ENCODE measurements at places on chromosomes 2 and 18.

DNA sequence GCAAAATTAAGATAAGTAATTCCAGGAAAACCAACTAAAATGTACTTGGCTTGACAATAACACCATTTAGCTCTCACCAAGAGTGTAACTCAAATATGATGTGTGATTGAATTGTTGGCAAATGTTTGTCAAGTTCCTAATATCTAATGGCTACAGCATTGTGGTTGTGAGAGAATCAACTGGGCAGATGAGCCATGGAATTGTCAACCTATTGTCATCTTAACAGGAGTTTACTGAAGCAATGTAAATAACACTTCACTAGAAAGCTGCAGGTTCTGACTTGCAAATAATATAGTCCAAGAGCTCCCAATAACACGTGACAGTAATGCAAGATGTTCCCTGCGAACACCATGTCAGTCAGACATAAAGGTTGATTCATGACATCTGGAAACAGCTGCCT lies 495.2 kb upstream of the MEIS1 start:
- DNase-seq = no peak

DNA sequence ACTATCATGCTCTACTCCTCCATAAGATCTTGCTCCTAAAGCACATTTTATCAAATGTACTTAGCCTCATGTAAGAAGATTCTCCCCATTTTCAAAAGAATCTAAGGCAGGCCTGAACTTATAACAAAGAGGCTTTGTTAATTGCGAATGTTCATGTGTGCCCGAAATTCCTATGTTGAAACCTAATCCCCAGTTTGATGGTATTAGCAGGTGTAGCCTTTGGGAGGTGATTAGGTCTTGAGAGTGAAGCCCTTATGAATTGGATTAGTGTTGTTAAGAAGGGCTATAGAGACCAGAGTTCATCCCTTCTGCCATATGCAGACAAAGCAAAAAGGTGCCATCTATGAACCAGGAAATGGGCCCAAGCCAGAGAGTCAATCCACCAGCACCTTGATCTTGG lies 234.5 kb downstream of the PAX3 start:
- no peak for DNase-seq

GRCh38 chr2:79702905-79703304 lies 190.1 kb downstream of the CTNNA2 start:
- DNase-seq = no peak

- DNase-seq = no peak
Measured at GRCh38 chr2:60699617-60700016, 56.5 kb upstream of the PAPOLG start.

DNA sequence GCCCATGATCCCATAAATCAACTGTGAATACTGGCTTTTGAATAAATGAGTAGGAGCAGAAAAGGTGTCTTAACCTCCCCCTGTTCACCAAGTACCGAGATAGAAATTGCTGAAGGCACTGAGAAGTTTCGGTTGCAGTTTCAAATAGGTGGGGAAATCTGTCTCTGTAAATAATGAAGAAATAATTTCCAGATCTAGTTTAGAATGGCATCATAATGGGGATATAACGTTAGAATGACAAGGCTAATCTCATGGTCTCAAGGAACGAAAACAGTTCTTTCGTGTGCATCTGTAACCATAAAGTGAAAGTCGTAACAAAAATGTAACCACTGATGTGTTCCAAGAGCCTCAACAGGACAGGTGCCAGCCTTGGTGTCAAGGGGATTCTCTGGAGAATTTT lies 49.9 kb upstream of the TMEM18 start:
- no peak for DNase-seq

- DNase-seq = no peak
Measured at GRCh38 chr18:12032786-12033642, 51.7 kb downstream of the IMPA2 start.

DNA sequence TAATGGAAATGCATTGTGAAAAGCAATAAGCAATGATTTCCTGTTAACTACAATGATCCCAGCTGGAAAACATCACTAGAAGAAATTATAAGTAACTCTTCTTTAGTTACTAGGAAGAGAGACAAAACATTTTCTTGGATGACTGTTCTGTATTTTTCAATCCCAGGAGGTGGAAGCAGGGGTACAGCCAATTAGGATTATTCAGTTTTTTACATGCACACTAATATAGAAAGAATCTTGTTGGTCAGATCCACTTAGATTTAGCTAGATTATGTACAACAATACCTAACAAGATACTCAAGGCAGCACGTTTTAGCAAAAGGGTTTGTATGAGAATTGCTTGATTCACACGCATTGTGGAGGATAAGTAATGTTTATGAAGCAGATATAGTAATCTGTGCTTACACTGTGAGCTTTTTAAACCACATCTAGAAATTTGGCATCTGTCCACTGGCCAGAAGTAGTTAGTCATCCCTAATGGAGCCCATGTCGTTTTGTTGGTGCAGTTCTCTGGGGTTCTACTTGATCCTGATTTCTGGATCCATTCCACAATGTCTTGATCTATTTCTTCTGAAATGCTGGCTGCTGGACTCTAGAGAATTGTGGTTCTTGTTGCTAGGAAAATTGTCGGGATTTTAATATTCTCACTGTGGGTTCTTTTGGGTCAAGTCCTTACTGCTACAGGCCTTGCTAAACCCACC lies 199.7 kb downstream of the ADCYAP1 start:
- DNase-seq = no peak

- no peak for DNase-seq
Measured at GRCh38 chr2:19807866-19808265, 93.9 kb downstream of the TTC32 start.

GRCh38 chr2:140027320-140027719 lies 1247.1 kb upstream of the NXPH2 start:
- DNase-seq = no peak

GRCh38 chr18:35495536-35496314 lies 2.0 kb downstream of the INO80C start:
- DNase-seq = peak; percentile 59

- DNase-seq = no peak
Measured at GRCh38 chr18:9022397-9023155, 79.9 kb upstream of the NDUFV2 start.

DNA sequence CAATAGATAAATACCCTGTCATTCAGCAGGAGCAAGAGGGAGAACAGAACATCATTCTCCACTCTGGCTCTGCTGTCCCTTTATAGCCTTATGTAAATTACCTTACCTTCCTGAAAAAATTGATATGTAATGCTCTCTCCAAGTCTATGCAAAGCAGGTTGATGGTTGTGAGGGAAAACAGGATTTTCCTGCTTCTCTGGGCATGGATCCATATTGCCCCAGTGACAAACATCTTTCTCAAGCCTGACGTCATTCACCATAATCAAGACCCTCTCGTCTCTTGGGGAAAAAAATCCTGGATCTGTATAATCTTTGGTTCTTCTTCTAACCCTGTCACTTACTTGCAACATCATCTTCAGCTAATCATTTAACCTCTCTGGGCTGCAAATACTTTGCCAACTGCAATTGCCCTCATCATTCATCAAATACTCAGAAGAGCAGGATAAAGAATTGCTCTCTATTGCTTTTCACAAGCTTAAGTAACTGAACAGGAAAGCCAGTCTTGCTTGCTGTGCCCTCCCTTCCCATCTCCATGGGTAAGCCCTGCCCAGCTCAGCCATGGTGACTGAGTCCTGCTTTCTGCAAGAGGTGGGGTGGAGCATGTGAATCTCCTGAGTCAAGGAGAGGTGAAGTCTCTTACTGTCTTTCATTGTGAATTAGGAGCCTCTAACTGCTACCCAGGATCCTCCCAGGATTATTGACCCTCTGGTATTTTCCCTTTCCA lies 123.7 kb upstream of the KLF7 start:
- DNase-seq = no peak

DNA sequence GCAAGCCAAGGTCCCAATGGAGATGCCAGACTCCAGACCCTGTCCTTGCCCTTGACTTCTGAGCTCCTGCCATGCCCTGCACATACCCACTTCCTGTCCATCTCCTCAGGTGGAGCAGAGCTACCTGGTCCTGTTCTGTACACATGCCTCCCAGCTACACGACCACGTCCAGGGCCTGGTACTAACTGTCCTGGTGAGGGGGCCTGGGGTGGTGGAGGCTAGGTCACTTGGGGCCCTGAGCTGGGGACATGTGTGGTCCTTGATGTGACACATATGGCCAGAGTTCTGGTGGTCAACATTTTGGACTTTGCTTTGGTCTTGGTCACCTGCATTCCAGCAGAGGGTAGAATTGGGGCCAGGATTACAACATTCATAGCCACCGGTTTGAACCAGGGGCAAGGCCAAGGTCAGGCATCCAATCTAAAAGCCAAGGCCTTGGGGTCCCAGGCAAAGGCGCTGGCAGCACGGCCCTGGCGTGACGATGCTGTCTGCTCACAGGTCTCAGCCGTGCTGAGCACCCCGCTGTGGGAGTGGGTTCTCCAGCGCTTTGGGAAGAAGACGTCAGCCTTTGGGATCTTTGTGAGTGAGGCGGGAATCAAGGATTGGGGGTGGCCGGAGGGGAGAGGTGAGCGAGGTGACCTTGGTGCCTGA lies 12.6 kb downstream of the MFSD2B start:
- no peak for DNase-seq

- no peak for DNase-seq
Measured at GRCh38 chr2:219400562-219400961, 12.8 kb upstream of the DNPEP start.

DNA sequence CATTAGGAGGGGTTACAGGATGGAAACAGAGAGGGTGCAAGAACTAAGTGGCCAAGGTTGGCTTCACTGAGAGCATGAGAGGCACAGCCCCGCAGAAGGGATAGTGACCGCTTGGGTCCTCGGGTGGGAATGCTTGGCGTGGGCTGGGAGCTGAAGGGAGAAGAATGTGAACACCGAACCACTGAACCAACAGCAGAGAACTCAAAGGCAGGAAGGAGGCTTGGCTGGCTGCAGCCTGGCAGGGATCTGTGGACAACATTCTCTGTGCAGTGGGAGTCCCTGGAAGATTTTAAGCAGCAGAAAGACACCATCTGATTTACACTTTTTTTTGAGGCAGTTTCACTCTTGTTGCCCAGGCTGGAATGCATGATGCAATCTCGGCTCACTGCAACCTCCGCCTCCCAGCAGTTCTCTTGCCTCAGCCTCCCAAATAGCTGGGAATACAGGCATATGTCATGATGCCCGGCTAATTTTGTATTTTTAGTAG lies 33.9 kb downstream of the SOWAHC start:
- no peak for DNase-seq

DNA sequence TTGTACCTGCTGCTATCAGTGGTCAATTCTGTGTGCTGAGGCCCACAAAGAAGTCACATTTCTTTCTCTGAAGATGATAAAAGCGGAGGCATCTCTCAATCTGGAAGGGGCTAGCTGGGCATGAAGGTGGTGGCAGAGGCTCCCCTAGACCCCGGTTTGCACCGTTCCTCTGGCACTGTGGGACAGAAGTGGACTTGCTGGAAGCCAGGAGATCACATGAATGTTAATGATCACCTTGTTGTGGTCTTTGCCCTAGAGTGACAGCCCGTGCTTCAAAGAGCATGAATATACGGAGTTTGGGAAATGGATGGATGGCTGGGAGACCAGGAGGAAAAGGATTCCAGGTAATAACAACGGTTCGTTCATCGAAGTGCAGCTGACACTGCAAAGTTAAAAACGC lies 20.2 kb downstream of the ALLC start:
- no peak for DNase-seq

- no peak for DNase-seq
Measured at GRCh38 chr2:194698012-194698411, 959.0 kb upstream of the SLC39A10 start.

DNA sequence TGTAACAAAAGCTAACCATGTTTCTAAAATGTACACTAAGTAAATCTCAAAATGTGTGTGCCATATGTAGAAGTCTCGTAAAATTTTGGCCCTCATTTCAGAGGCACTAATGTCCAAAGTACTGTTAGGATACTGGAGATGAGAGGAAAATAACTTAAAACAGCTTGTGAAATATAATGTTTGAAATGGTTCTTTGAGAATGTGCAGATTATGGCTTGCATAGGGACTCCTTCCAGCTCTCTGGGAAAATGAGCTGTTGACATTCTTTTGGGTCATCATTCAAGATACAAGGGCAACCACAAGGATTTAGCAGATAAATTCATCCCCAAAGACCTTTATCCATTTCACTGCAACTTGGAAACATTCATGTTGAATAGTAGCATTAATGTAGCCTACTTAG lies 38.1 kb upstream of the OTX1 start:
- no peak for DNase-seq

DNA sequence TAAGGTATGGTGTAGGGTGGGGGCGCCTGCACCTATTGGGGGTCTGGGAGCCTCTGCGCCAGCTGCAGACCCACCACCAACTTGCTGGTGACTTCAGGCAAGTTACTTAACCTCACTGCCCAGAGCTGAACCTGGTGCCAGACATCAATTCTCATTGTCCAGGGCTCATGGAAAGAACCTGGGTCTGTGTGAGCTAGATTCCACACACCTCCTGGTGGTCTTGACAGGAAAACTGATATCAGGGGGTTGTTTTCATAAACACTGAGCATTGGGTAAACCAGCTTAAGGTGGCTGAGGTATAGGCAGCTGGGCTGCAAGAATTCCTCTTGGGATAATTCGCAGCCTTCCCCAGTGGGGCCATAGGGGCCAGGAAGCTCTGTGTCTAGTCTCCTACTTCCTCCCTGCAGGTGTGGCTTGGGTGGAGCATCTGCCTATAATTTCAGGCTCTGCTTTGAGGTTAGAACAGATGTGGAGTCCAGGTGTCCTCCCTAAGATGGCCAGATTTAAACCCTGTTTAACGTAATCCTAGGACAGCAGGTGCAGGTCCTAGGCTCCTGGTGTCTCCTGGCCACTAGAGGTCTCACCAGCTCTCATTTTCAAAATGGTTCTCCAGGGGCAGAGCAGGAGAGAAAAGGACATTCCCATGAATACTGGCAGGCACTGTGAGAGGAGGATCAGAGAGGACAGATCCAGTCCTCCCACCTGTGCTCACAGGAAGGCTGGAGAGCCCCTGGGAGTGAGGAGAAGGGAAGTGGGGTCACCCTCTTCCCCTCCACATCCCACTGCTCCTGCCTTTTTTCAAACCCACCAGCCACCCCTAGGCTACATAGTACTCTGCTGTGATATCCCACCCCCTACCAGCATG lies 100.4 kb upstream of the SMAD2 start:
- DNase-seq = peak; percentile 53

DNA sequence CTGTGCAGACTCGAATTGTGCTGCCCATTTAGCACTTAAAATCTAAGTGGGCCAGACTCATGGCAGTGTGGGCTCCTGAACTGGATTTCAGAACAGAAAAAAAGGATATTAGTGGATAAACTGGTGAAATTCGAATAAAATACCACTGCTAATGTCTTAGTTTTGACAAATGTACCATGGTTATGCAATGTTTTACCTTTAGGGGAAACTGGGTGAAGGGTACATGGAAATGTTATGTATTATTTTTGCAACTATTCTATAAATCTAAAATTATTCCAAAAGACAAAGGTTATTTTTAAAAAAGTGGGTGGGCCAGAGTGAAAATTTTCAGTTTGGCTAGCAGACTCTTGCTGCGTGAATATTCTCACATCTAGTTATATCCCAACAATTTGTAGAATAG lies 260.6 kb upstream of the CCDC68 start:
- no peak for DNase-seq

GRCh38 chr2:69147841-69148533 lies 135.0 kb downstream of the ANTXR1 start:
- DNase-seq = no peak

- no peak for DNase-seq
Measured at GRCh38 chr2:5409898-5410381, 282.2 kb upstream of the SOX11 start.

GRCh38 chr2:120829633-120830025 lies 94.0 kb downstream of the GLI2 start:
- DNase-seq = no peak

GRCh38 chr2:141959941-141960340 lies 170.9 kb downstream of the LRP1B start:
- DNase-seq = no peak

- DNase-seq = no peak
Measured at GRCh38 chr2:70797506-70797905, 7.1 kb upstream of the FIGLA start.

- DNase-seq = no peak
Measured at GRCh38 chr2:169705927-169706326, 11.7 kb downstream of the PHOSPHO2 start.
